Left renal cortex interstitium (tissue), 4 donors: ENCODE measurements at places on chromosomes 3 and 15. TPM values are rescaled to one million over a fixed set of nuclear protein-coding genes. Genes with fewer than 3 reads are reported as not detected.

Gene TICRR
- 6.2 TPM for polyA plus RNA-seq

Gene KNL1
- 20.3 TPM for polyA plus RNA-seq

DNA sequence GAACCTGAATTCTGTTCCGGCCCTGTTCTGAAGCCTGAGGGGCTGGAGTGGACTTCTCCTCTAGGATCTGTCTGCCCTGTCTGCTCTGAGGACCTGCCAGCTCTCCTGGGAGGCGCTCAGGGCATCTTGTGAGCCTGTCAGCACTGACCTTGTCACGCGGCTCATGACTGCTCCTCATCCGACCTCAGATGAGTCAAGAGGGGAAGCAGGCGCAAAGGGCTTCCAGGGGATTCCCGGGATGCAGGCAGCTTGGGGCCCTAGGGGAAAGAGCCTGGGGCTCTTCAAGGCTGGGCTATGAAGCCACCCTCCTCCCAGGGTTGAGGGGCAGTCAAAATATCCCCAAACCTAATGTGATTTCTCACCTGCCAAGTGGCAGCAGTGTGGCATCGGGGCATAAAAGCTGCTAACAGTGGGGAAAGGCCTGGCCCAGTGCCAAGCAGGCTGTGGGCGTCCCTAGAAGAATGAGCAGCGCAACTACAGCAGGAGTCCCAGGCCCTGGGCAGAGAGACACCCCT, 27.6 kb upstream of the ANKDD1A start:
- DNase-seq: no peak

DNA sequence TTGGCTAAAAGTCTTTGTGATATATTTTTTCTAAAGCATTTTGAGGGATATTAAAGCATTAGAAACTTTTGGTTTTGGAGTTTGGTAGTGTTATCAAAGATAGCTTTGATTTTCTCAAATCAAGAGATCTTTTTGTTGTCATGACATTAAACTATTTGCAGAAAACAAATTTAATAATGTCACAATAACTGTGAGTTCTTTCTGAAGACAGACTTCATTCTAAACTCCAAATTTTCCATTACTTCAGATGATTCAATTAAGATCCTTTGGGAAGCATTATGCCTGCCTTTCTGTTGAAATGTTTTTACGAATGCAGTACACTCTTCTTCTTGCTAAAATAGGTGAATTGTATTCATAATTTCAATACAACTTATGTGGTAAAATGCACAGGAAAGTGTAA, 145.4 kb downstream of the ALCAM start:
- DNase-seq: no peak

- DNase-seq: no peak
These were observed 386.7 kb downstream of the RSL24D1 start for GRCh38 chr15:54810031-54810430.

DNA sequence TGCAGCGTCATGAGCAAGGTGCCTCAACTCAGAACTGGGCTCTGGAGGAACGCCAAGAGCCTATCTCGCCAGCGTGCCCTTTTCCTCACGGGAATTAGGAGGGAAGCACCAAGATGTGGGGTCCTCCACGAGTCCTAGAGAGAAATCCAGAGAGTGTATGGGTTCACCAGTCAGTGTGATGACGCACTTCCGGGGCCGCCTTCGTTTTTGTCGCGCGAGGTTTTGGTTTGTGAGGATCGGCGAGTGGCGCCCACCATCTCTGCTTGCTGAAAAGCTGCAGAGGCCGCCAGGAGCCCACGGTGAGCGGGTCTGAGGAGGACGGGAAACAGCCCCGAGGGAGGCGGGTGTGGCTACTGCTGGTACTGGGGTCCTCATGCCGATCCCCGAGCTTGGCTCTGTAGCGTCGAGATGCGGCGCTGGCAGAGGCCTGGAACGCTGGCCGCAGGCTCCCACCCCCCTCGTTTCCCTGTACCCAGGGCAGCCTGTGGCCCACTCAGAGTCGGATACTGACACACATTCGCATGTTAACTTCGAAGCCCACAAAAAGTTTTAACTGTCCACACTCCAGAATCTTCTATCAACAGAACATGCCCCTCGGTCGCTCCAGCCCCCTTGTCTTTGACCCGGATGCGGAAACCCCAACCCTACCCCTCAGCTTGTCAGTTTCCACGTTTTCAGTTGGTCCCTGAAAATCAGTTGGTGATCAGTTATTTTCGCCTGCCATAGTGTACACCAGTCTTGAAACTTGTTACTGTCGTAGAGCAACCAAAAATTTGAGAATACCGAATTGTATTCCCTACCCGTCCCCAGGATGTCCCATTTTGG, 30.4 kb downstream of the ZNF662 start:
- DNase-seq: peak; percentile 29

DNA sequence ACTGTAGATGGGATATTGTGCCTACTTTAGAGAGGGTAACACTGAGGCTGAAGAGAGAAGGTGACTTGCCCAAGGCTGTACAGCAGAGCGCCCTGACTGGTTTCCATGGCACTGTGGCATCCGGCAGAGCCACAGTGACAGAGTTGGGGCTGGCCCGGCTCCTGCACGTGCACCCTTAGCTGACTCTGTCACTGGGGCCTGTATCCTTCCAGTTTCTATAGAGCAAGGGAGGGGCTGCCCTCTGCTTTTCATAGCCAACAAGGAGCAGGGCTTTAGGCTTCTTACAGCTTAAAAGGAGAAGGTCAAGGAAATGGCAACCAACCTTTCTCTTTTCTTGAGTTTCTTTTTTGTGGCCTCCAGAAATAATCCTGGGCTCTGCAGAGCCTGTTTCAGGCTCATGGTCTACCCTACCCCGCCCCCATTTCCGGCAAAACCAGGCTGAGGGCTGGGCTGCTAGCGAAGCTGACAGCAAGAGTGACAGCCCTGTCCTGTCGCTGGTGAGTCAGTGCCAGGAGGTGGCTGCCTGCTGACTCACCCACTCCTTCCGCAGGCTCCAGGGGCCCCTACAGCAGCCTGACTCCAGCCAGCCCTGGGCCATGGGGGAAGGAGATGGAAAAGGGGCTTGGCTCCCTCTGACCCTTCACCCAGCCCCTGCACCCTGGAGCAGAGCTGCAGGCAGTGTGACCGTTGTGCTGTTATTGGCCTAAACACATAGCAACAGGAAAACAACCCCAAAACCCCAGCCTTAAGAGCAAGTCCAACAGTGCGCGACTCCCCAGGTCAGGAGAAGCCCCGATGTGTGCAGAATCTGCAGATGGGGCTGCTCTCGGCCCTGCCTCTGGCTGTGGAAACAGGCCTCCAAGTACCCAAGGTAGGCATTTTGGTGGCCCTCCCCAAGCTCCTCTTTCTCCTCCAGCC, 29.8 kb downstream of the SLC6A6 start:
- no peak for DNase-seq

- DNase-seq: no peak
These were observed 28.3 kb downstream of the TSEN2 start for GRCh38 chr3:12512534-12513118.

DNA sequence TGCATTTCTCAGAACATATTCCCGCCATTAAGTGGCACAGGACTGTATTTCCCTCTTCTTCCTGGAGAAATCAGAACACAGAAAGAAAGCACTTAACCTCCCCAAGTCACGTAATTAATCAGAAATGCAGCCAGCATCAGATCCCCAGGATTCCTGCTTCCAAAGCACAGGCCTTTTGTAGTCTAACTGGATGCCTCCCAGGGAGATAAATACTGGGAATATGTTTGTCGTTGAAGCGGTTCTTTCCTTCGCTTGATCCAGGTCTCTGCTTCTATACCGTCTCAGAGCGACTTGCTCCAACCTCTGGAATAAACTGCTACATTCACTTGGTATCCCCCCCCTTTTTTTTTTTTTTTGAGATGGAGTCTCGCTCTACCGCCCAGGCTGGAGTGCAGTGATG, 198.6 kb downstream of the KBTBD8 start:
- DNase-seq: no peak

DNA sequence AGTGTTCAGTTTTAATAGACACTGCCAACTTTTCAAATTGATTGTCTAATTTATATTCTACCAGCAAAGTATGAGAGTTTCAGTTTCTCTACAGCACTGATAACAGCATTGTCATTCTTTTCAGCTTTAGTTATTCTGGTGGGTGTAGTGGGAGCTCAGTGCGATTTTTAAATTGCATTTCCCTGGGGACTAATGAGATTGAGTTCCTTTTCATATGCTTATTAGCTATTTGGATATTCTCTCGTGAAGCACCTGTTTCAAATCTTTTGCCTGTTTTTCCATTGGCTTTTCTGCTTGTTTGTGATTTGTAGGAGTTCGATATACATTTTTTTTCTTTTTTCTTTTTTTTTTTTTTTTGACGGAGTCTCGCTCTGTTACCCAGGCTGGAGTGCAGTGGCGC, 18.8 kb upstream of the IDH2 start:
- DNase-seq: no peak

DNA sequence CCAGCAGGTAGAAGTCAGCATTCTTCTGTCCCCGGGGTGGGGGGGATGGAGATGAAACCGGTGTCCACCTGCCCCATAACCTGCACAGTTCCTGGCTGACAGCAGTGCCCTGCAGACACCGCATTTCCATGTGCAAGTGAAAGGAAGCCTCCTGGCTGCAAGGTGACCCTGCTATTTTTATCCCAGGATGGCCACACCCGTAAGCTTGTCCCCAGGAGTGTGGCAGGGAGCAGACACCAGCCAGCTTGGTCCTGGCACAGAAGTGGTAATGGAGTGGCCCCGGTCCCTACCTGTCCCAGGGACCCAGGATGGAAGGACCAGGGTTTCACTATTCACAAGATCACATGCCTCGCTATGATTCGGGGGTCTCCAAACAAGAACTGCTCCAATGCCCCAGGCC, 85.3 kb upstream of the RPL32 start:
- no peak for DNase-seq

DNA sequence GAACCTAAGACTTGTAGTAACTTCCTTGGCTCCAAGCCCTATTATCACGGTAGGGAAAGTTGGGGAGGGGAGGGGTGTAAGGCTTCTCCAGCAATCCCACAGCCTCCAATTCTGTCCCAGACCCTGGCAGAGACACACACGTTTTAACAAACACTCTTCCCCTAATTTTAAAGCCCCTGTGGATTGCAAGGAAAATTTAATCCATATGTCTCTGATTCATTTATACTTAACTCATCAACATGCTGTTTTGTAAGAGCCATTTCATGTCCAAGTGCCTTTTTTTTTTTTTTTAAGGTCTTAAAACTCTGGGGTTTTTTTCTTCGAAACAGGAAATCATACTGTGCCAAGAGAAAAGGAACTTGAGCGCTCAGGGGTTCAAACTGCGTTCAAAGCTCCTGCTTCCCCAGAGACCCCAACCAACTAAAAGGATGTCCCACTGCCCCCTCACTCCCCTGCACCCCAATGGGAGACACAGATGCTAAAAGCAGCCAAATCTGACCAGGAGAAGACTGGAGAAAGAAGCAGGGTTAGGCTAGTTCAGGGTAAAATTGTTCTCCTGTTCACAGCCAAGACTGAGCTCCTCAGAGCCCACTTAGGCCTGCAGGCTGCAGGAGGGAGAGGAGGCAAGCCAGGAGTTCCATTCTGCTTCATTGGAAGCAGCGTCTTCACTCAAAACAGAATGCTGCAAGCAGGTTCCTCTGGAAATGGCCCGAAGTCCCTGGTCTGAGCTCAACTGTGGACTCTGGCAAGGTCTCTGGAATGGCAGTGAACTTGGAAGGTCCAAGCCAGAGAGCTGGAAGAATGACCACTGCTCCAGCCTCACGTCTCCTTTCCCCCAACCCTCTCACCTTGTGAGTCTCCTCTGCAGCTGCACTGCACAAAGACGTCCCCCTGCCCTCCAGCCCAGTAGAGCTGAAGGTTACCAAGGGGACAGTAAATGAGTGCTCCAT, 172.5 kb downstream of the NTRK3 start:
- DNase-seq: no peak

GRCh38 chr15:82648257-82649103, 1.3 kb upstream of the CPEB1 start:
- no peak for DNase-seq

- no peak for DNase-seq
These were observed 107.2 kb downstream of the GTPBP8 start for GRCh38 chr3:113097960-113098447.

DNA sequence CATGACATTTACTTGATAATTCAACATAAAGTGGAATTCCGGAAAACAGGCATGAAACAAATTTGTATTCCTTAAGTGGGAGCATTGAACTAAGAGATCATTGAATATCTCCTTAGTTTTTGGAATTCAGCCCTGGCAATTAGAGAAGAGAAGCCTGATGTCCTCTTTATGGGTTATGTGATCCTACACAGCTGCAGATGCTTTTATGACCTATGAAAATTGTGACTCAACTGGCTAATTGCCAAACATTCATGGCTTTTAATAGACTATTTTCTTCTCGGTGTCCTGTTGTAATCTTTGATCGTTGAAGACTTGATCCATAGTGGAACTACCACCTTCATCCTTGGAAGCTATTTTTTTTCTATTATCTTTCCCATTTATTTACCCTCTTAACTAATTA, 46.1 kb downstream of the AGBL1 start:
- no peak for DNase-seq

DNA sequence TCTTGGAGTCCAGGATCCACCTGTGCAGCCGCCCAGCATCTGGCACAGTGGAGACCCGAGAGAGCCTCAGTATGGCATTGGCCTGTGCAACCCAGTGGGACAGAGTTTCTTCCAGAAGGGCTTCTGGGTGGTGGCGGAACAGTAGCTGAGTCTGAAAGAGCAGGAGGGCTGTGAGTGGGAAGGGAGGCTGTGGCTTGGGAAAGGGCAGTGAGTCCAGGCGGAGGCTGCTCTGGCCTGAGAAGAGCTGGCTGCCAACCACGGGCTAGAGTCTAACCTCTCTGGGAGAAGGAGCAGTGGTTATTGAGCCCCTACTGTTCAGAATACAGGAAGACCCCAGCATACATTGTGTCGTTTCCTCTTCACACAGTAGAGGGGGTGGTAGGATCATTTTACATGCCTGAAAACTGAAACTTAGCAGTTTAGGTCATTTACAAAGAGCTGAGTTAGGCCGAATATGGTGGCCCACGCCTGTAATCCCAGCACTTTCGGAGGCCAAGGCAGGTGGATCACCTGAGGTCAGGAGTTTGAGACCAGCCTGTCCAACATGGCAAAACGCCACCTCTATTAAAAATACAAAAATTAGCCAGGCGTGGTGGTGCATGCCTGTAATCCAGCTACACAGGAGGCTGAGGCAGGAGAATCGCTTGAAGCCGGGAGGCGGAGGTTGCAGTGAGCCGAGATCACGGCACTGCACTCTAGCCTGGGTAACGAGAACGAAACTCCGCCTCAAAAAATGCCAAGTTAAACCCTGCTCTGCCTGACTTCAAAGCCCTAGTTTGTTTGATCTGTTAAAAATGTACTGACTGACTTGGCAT, 3.2 kb downstream of the AEN start:
- DNase-seq: peak; percentile 56
